Left lobe of liver (tissue), 2 donors: ENCODE measurements at places on chromosomes 16 and 17. TPM values are rescaled to one million over a fixed set of nuclear protein-coding genes. Genes with fewer than 3 reads are reported as not detected.
A peak's percentile ranks its signal among the peaks of the same experiment; 100 is the strongest.

SRRM2 gene
- 378 TPM for total RNA-seq

C16orf86 gene
- 5.5 TPM for total RNA-seq

EPN3 gene
- 0.35 TPM for total RNA-seq

TP53TG3 gene
- total RNA-seq = not detected

EVI2B gene
- 2.0 TPM for total RNA-seq

CDH15 gene
- 4.3 TPM for total RNA-seq

ATMIN gene
- total RNA-seq = 13.7 TPM

DNA sequence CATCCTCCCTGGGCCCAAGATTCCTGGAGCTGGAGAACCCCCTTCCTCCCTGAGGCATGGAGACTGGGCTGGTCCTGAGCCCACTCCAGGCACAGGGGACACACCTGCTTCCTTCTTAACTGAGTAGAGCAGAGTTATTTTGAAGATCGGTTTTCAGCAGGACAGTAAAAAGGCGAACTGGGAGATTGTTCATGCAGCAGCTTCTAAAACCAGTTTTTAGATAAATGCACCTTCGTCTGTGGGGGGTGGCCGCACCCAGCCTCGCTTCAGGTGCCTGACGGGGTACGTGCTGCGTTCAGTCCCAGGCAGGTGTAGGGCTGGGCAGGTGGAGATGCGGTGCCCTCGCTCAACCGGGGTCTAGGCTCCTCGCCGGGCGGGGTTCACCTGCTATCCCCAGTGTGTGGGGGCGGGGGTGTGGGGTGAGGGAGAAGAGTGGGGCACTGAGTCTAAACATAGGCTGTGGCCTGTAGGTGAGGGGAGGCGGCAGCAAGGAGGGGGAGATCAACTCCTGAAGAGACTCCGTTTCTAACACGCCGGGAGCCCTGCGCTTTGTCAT is 69.5 kb downstream of the JPH3 start:
- no peak for DNase-seq

GRCh38 chr17:20092261-20092867 is 83.2 kb downstream of the SPECC1 start:
- no peak for DNase-seq

- DNase-seq = no peak
Measured at GRCh38 chr16:78217276-78217675, 117.8 kb downstream of the WWOX start.

GRCh38 chr16:48687421-48688038 is 77.5 kb upstream of the N4BP1 start:
- DNase-seq = peak; percentile 50

- DNase-seq = no peak
Measured at GRCh38 chr17:74951680-74952421, 16.2 kb downstream of the OTOP3 start.

- no peak for DNase-seq
Measured at GRCh38 chr17:41722231-41722630, 10.1 kb downstream of the GAST start.

DNA sequence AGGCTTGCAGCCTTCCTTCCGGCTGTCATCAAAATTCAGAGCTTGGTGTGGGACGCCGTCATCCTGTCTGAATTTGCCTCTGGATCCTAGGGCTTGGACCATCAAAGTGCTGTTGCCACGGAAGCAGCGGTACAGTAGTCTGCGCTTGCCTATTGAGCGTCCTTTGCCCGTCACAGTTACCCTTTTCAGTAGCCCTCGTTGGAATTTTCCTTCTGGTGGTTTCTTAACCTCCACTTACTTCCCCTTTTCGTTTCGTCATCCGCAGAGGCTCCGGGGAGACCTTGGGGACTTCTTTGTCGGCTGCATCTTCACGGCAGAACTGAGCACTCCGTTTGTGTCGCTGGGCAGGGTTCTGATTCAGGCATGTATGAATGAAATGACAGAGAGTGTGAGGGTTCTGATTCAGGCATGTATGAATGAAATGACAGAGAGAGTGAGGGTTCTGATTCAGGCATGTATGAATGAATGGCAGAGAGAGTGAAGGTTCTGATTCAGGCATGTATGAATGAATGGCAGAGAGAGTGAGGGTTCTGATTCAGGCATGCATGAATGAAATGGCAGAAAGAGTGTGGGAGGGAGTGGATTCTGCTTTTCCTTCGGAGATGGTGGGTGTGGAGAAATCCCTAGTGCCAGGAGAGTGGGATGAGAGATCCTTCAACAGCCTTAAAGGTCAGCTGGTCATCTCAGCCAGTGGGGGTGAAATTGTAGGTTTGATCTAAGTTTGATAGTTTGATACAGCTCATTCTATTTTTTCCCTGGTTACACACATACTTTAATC is 8.0 kb downstream of the TLCD3A start:
- no peak for DNase-seq

GRCh38 chr17:82587234-82588086 is 60.8 kb downstream of the WDR45B start:
- DNase-seq = no peak

GRCh38 chr17:27598337-27599050 is 32.5 kb upstream of the LGALS9 start:
- DNase-seq = no peak

GRCh38 chr16:51888534-51888933 is 658.4 kb downstream of the TOX3 start:
- no peak for DNase-seq

DNA sequence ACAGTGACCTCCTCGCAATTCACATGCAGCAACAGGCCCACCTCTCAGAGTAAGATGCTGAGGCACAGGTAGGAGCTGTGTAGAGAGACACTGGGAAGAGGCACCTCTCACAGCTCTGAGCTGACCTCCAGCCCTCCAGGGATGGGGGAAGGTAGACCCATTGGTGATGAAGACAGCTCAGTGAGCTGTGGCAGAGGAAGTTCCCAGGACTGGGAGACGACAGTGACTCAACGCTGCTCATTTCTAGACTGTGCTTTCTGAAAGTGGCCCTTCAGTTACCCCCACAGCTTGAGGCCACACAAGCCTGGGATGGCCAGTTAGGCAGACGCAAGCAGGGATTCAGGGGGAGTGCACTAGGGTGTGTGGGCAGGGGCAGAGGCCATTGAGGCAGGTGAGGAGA is 2073.2 kb downstream of the TP53TG3F start:
- no peak for DNase-seq

- no peak for DNase-seq
Measured at GRCh38 chr17:50681263-50682200, 26.2 kb downstream of the ANKRD40 start.

DNA sequence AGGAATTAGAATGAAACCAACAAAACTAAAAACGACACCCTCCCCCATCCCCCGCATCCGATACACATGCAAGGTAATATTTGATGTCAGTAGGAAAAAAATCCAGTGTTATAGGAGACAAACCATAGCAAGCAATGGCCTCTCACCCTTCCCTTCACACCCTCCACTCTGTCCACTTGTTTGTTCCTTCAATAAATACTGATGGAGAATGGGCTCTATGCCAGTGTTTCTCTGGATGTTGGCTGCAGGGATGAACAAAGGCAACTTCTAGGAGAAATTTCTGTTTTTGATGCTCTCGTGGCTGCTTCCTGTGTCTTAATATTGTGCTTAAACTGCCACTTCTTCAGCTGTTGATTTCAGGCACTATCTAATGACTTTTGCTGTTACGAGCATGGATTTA is 98.8 kb downstream of the WWOX start:
- DNase-seq = no peak

DNA sequence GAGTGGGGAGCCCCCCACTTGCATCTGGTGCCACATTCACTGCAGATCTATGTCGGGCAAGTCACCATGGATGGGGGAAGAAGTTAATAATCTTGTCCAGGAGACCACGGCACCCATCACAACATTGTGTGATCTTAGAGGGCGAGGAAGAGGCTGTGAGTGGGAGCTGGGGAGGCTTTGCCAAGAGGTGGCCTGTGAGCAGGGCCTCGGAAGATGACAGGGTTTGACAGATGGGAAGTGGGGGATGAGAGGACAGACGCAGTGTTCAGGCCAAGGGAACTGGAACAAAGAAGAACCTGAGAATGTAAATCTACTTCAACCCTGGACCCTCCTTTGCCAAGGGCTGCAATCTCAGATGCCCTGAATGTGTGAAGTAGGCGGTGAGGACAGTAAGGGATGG is 12.4 kb downstream of the ACE start:
- no peak for DNase-seq
